GM06990 (cell line): ENCODE measurements at places on chromosomes 4 and X.

DNA sequence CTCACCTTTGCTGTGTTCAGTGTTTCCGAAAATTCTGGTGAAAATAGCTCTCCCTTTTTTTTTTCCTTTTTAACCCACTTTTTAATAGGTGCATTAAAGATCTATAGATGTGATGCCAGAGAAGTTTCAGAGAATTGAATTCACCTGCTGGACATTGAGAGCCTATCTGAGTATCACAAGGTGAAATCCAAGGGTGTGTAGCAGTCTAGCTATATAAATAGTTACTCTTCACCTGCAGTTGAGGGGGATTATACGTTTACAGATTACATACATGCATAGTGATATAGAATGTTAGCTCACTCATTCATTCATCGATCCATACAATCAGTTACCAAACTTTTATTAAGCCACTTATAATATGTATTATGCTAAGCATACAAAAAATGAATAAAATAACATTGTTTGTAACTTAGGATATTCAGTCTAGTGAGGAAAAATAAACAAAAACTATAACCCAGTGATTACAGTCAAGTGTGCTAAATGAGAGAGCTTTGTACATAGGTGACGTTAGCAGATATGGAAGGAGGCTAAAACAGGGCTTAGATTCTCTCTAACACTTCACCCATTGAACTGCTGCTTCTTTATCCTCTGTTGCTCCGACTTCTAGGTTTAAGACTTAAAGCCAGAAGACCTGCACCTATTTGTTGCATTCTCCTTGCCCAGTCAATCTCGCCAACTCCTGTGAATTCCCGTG is 769.0 kb downstream of the STIM2 start:
- no peak for DNase-seq

DNA sequence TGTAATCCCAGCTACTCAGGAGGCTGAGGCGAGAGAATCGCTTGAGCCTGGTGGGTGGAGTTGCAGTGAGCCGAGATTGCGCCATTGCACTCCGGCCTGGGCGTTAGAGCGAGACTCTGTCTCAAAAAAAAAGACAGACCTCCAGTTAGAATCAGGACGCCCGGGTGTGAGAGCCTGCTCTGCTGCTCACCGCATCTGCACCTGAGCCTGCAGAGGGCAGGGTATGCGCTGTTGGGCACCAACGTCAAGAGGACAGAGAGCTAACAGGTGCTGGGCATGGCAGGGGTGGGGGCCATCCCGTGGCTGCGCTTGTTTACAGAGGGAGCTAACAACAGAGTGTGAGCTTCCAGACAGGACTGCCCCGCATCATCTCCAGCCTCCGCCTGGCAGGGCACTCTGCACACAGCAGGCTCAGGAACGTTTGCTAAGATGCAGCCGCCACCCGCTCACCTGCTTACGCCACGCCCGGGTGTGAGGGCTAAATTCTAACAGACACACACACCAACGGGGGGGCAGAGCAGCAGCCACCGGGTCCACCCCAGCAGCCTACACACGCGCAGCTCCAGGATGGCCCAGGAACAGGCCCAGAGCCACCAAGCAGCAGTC is 50.0 kb upstream of the CPLX1 start:
- DNase-seq, result no peak

DNA sequence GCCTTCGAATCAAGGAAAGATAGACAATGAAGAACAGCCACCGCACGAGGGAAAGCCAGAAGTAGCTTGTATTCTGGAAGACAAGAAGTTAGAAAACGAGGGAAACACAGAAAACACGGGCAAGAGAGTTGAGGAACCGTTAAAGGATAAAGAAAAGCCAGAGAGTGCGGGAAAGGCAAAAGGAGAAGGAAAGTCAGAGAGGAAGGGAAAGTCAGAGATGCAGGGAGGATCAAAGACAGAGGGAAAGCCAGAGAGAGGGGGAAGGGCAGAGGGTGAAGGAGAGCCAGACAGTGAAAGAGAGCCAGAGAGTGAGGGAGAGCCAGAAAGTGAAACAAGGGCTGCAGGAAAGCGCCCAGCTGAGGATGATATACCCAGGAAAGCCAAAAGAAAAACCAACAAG is 1.4 kb downstream of the TCEAL2 start:
- no peak for DNase-seq

DNA sequence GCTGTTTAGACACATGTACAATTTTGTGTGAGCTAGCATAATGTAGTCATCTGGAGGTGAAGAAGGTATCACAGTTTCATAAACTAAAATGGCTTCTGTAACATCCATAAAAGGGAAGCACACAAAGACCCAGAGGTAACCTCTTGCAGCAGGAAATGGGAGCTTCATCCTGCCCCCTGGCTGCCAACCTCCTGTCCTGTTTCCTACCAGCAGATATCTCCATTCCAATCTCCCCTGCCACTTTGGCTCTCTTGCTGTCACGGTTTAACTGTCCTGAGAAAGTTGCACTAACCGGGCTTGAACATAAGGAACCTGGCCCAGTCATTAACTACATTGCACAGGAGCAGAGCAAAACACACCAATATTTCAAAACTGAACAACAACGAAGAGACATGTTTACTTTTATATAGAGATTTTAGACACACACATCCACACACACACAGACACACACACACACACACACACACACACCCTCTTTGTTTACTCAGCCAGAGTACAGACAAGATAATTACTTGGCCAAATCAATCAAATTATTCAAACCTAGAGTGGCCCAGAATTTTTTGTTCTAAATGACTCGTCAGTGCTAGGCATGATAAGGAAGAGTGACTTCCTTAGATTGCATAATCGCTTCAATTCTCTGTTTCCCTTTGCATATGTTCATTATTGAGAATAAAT is 24.2 kb downstream of the MID2 start:
- no peak for DNase-seq

DNA sequence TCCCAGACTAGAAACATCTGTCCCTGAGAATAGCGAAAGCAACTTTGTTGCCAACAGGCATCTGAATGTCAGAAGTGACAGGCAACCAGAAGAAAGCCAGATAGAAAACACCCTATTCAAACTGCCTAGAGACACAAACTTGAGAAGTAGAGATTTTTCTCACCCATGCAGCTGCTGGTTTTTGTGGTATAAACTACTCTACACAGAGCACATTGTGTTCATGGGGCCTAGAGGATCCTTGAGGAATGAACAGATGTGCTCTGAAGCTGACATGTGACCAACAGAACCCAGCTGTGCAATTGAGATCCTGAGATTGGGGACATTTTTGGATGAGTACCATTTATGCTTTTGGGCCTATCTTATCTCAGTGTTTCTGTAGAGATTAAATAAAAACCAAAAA is 63.6 kb upstream of the NRK start:
- DNase-seq, result no peak

DNA sequence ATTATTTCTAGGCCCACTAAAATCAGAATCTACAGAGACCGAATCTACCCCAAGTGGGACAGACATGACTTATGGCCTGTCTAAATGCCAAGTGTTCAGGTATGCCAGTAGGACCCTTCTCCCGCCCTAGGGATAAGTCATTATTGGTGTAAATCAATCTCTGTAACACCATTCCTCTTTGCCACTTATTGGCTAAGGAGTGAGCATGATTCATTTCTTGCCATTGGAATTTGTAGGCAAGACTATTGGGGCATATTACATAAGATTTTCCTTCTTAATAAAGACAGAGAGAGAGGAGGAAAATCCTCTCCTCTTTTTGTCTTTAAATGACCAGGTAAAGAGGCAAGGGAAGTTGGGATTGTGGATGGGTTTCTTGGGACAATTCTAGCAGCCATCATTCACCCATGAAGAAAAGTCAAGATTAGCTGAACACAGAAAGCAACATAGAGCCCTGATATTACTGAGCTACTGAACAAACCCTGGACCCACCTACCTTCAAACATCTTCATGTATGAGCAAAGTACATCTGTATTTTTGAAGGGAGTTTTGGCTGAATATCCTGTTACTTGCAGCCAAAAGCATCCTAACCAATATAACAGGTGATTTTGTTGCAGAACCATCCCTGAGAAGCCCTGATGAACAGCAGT is 2.6 kb downstream of the SLC9B2 start:
- DNase-seq, result no peak

GRCh38 chr4:47737326-47737725 is 100.5 kb downstream of the CORIN start:
- no peak for DNase-seq

DNA sequence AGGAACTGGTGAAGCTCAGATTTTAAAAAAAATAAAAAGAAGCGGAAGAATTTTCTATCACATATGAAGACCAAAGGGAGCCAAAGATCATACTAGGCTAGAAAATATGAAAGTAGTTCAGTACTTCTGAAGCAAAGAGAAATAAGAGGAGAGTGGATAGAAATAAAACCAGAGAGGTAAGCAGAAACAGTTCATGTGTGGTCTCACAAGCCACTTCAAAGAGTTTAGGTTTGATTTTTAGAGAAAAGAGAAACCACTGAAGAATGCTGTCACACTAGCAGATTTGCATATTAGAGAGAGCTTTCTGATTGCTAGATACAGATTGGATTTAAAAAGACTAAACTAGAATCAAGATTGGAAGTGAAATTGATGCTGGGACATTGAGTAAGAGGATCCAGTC is 51.7 kb downstream of the GABRA3 start:
- no peak for DNase-seq

DNA sequence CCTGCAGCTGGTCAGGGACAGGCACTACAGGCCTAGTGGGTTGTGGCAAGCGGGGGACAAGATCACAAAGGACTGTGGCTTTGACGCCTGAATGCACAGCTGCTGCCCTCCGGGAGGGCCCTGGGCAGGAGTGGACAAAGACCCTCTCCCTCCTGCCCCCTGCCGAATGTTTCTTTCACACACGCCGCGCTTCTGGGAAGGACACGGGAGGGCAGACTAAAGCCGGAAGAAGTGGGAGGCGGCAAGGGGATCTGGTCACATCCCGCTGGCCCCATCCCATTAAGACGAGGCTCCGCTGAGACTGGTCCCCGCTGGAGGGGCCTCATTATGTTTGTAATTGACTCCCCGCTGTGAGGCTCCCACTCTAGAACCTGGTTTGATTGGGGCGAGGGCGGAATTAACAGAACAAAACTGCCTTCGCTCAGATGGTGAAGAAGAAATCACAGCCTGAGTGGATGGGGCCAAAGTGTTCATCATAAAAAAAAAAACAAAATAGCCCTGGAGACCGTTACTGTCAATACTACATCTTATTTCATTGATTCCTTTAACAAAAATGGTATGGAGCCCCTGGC is 37.8 kb upstream of the PSAPL1 start:
- no peak for DNase-seq

GRCh38 chr4:30005995-30006394 is 714.2 kb upstream of the PCDH7 start:
- DNase-seq, result no peak

- DNase-seq, result no peak
These were observed 170.7 kb downstream of the GASK1B start for GRCh38 chr4:158002173-158002572.

DNA sequence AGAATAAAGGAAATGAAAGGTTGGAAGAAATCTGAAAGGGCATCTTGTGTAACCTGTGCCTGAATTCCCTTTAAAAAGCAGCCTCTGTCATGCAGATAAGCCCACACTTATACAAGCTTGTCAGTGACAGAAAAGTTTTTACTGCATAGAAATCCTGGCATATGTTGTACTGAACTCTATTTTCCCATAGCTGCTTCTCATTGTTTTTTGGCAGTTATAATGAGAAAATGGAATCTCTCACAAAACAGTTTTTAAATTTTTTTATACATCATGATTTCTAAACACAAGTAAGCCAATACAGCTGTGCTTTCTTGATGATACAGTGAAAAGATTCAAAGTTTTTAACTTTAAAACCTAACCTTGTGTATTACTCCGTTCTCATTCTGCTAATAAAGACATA is 511.4 kb upstream of the ARX start:
- DNase-seq, result no peak

- DNase-seq, result no peak
These were observed 72.1 kb upstream of the SPANXC start for GRCh38 chrX:141314441-141314840.

DNA sequence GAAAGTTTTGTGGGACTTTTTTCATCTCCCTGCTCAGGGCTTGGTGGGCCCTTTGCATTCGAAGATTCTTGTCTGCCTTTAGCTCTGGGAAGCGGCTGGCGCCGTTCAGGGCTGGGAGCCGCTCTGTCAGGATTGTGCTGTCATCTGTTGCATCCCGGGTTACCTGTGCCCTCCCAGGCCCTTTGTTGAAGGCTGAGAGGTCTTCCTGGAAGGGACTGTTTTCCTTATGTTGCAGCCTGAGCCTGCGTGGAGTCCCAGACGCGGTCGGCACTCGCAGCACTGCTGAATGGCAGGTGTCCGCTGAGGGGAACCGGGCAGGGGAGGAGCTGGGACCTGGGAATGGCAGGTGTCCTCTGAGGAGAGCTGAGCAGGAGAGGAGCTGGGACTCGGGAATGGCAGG is 15.9 kb downstream of the RGS12 start:
- no peak for DNase-seq

DNA sequence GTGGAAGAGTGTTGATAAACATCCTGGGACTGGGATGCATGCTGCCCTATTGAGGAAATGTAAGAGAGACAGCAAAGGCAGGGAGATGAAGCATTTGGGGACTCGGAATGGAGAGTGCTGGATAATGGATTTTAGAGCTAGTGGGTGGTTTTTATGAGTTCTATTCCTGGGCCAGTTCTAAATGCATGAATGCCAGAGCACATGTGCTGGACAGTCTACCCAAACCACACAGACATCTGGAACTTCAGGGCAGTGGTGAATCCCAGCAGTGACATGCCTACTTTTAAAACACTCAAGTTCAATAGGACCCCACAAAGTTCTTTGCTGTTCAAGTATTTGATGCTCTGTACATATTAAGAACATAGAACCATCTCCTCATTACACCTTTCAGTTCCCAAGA is 133.9 kb downstream of the CBR4 start:
- DNase-seq, result no peak

- no peak for DNase-seq
These were observed 40.4 kb downstream of the CCDC158 start for GRCh38 chr4:76380561-76380960.

GRCh38 chr4:92615049-92615448 is 311.3 kb downstream of the GRID2 start:
- DNase-seq, result no peak

DNA sequence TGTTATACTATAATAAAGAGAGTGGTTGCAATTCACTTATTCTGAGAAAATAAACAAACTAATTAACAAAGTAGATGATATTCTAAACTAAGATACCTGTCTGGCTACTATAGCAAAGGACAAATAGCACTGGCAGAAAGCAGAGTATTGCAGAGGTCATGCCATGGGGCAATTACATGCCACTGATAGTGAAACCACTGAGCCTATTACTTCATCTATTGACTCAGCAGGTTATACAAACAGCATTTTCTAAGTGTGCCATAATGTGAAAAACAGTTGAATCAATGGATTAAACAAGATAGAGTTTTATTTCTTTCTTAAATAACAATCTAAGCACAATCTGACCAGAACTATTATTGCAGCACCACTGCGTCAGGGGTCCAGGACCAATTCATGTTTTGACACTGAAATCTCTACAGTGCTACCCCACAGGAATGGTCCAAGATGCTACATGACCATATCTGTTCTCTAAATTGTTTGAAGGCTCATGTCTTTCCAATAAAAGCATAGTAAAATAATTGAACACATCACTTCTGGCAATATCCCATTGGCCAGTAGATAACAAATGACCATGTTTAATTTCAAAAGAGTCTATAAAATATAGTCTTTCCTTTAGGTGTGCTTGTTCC is 389.5 kb upstream of the GRID2 start:
- DNase-seq, result no peak

- DNase-seq, result no peak
These were observed 10.9 kb upstream of the BBS7 start for GRCh38 chr4:121881158-121881557.

GRCh38 chr4:44256414-44256813 is 192.2 kb downstream of the KCTD8 start:
- DNase-seq, result no peak

GRCh38 chrX:21745756-21746155 is 12.2 kb downstream of the SMPX start:
- DNase-seq, result no peak
